ENCODE measurements at places on chromosomes 5 and 9. TPM values are rescaled to one million over a fixed set of nuclear protein-coding genes. Genes with fewer than 3 reads are reported as not detected.

FAM163B gene
- total RNA-seq = not detected

DNAH5 gene
- 1.7 TPM for total RNA-seq

ANKRD55 gene
- not detected for total RNA-seq

FOXD4L5 gene
- total RNA-seq = not detected

PDZD2 gene
- total RNA-seq = 1.8 TPM

RORB gene
- total RNA-seq = not detected

SOWAHA gene
- 0.22 TPM for total RNA-seq

OTULINL gene
- total RNA-seq = 4.3 TPM

GRCh38 chr5:66306105-66306843, 162.2 kb downstream of the SREK1 start:
- no peak for DNase-seq

GRCh38 chr5:159341906-159342310, 11.6 kb upstream of the IL12B start:
- DNase-seq = no peak

GRCh38 chr5:21654556-21654955, 1198.6 kb downstream of the CDH12 start:
- DNase-seq = no peak

DNA sequence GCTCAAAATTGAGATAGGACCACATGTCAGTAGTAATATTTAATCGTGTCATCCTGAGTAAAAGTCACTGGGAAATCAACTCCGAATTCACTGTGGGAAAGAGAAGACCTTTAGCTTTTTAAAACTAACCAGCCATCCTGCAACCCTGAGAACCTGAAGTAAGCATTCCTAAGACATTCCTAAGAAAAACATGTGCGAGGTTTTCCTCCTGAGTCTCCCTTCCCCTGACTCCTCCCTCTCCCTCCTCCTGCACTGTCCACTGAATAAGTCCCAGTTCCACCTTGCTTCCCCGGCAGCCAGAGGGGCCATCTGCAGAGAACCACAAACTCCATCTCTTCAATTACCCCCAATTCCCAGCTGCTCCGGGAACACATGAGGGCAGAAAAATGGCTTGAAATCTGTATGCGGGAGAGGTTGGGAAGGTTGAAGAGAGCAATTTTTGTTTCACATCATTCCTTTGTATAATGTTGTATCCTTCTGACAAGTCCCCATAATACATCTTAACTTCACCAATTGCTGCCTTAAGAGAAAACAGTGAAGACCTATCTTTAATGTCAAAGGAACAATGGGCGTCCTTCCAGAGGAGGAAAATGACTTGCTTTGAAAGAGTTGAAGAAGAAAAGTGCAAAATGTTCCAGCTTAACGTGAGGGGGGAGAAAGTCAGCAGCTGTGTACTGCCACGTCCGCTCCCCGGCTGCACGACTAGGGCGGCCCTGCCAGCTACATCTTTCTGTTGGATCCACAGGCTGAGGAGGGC, 186.3 kb downstream of the ZNF462 start:
- DNase-seq = peak; percentile 43

- no peak for DNase-seq
Observed at GRCh38 chr5:146883511-146883910, 5.0 kb upstream of the PPP2R2B start.

- no peak for DNase-seq
Observed at GRCh38 chr5:172640822-172641358, at the start of gene NEURL1B. TSS of gene NEURL1B (plus strand) at chr5:172641263. CDS start at chr5:172641407, 144 bp downstream.

GRCh38 chr9:133886563-133887501, 105.3 kb downstream of the VAV2 start:
- no peak for DNase-seq

GRCh38 chr9:20659474-20659967, 24.5 kb upstream of the FOCAD start:
- no peak for DNase-seq
